ENCODE measurements at places on chromosomes 2 and 18.
A peak's percentile ranks its signal among the peaks of the same experiment; 100 is the strongest.

GRCh38 chr2:81481242-81481993 is 1176.9 kb upstream of the LRRTM1 start:
- DNase-seq = no peak

DNA sequence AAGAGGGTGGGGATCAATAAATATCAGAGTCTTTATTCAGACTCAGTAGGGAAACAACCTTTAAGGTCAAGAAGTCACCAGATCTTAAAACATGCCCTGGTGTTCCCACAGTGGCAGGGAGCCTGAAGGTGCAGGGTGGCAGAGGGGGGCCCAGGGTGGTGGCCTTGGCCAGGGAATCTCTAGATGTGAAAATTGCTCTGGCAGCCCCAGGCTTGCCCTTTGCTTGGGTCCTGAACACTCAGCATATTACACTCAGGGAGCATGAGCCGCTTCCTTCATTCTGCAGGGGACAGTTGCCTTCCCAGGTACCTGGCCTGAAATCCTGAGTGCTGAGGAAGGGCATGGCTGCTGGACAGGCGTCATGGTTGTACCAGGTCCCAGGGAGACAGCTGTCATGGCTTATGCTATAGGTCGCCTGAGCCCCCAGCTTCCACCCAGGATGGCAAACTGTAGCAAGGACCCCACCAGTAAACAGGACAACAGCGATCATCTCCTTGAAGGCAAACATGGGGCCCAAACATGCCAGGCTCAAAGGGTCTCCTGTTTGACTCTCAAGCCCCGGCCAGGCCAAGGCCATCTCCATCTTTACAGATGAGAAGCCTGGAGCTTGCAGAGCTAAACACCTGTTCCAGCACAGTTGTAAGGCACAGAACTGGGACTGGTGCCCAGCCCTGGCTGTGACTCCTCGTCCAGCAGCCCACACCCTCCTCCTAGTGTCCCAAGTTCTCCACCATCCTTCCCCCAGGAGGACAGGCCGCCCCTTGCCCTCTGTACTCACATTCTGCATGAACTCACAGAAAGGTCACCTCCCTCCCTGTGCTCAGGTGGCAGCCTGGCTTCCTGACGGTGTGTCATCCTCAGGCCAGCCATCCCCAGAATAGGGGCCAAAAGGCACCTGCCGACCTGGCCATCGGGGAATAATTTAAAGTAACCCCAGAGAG is 14.6 kb downstream of the ABCG8 start:
- no peak for DNase-seq

- DNase-seq = no peak
These were observed 600.6 kb upstream of the SALL3 start for GRCh38 chr18:78378983-78379382.

- no peak for DNase-seq
These were observed 95.9 kb upstream of the DLGAP1 start for GRCh38 chr18:4551001-4551360.

DNA sequence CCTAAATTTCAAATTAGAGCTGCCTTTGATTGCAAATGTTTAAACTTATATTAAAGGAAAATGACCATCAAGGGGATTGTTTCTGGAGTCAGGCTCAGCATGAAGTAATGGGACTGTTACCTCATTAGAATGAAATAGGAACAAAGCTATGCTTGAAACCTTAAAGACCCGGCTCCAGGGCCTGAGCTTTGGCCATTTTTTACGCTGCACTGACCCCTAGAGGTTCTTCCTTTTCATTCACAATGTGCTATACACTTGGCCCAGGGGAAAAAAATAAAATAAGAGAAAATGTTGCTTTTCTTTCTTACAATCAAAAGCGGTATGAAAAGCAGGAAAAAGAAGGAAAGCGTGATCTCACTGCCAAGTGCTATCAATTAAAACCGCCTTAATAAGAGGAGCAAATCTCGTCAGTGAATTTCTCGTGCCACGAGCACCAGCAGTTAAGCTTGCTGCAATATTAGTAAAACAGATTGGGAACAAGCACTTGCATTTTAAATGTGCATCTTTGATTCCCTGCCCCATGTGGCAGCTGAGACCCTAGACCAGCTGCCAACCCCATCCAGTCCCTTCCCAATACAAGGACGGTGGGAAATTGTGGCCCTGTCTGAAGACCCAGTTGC is 96.6 kb downstream of the MBD2 start:
- no peak for DNase-seq

- DNase-seq = no peak
These were observed 85.9 kb downstream of the HRH4 start for GRCh38 chr18:24546307-24546706.

- DNase-seq = no peak
These were observed 24.7 kb downstream of the COPS7B start for GRCh38 chr2:231810905-231811304.

GRCh38 chr18:840516-840915 is 28.5 kb upstream of the YES1 start:
- no peak for DNase-seq

DNA sequence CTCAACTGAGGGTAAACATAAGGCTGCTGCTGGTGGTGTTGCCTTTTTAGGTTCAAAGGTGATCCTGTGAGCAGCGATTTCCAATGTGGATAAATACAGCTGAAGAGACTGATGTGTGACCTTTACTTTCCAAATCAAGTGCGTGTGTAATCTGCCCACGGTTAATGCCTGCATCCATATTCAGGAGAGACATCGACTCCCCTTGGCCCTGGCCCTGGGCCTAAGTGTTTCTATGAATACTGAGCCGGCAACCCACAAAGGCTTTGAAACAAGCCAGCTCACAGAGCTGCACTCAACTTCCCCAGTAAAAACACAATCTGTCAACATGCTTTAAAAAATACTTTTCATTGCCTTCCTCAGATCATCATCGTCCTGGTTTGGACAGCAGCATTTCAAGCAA is 1026.6 kb downstream of the TMEM182 start:
- DNase-seq = no peak

- no peak for DNase-seq
These were observed 15.2 kb downstream of the CDKL4 start for GRCh38 chr2:39228413-39229209.

DNA sequence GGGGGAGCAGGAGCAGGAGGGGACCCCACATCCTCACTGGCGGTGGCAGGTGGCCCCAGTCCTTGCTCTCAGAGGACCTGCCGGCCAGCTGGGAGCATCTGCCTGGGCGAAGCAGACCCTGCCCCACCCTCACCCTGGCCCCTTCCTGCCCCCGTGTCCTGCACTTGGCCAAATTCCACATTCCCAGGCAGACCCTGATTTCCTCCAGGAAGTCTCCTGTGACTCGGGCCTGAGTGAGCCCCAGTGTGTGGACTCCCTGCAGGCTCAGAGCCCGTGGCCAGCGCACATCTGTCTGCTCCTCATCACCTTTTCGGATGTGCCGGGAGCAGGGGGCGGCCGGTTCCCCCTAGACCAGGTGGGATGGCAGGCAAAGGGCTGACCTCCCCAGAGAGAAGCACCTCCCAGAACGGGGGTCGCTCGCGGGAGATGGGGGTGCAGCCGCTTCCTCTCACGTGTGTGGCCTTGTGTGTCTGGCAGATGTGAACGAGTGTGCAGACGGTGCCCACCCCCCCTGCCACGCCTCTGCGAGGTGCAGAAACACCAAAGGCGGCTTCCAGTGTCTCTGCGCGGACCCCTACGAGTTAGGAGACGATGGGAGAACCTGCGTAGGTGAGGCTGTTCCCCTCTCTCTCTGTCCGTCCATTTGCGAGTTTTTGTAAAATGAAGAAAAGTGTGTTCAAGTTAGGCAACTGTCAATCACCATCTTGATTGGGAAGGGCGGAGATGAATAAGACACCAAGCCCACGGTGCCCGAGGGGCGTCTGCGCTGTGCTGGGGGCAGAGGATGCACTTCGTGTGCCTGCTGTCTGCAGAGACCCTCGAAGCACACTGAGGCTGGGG is 90.4 kb downstream of the TPO start:
- DNase-seq = no peak

- DNase-seq = no peak
These were observed 36.0 kb downstream of the ARHGEF4 start for GRCh38 chr2:130872741-130873125.

- peak; percentile 67 for DNase-seq
These were observed 125.7 kb downstream of the HDAC4 start for GRCh38 chr2:239275044-239275685.

DNA sequence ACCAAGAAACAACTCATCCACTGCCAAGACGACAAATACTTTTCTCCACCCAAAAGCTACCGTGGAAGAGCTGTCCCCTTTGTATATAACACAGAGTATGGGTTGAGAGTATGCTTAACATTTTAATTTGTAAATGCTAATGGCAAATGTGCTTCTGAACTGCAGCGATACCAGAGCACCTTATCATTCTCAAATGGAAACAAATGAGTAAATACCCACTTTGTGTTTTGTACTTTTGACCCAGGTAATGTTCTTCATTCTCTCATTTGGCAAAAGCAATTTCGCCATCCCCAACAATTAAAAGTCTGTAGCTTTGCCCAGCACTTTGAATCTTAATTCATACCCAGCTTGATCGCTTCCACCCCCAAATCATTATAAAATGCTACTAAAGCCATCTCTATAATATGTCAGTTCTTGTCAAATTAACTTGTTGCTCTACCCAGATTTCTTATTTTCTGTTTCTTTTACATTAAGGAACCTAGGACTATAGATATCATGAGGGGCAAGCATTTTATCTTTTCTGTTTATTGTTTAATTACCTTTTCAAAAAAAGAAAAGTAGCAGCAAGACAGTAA is 6.2 kb upstream of the POU3F3 start:
- no peak for DNase-seq

DNA sequence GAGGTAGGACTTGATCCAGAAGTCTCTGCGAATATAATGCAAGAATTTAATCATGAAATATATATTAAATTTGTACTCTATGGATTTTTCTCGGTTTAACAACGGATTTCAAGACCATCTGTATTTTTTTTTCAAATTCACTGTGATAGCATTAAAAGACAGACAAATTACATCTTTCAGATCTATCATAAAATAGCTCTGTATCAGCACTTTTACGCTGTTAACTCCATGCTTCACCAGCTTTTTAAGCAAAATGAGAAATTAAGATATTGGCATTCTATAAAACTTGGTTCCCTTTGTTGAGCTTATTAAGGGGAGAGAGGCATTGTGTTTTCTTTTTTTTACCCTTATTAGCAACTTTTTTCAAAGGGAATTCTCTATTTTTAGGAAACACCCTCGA is 1377.6 kb upstream of the NXPH2 start:
- DNase-seq = no peak

DNA sequence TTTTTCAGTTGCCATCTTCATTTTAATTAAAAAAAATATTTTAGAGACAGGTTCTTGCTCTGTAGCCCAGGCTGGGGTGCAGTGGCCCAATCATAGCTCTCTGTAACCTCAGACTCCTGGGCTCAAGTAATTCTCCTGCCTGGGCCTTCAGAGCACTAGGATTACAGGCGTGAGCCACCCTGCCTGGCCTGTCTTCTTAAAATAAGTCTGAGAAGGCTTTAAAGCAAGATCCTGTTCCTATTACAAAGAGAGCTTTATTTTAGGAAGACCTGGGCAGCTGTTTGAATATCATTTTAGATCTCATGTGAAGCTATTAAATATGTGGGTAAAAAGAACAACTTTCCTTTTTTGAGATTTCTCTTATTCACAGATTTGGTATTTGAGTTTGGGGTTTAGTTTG is 1.5 kb downstream of the FAM228A start:
- DNase-seq = no peak

DNA sequence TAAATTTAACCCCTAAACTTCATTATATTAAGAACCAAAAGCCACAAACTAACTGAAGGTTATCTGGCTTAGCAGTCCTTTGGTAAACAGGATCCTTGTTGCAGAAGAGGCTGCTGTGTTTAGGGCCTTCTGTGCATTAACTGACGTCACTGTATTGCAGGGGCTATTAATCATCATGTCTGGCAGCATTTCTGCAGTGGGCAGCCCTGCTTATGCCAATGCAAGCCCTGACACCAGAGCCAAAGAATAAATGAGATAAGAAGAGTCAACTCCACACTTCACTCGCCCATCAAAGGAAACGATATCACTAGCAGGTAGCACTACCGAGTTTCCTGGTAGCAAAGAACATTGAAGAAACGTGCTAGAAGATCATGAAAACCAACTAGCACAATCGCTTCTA is 110.6 kb downstream of the PLEKHM3 start:
- no peak for DNase-seq

- no peak for DNase-seq
These were observed 2.2 kb downstream of the CBLN2 start for GRCh38 chr18:72541871-72542332.

GRCh38 chr18:27839141-27839540 is 337.8 kb downstream of the CDH2 start:
- DNase-seq = no peak

DNA sequence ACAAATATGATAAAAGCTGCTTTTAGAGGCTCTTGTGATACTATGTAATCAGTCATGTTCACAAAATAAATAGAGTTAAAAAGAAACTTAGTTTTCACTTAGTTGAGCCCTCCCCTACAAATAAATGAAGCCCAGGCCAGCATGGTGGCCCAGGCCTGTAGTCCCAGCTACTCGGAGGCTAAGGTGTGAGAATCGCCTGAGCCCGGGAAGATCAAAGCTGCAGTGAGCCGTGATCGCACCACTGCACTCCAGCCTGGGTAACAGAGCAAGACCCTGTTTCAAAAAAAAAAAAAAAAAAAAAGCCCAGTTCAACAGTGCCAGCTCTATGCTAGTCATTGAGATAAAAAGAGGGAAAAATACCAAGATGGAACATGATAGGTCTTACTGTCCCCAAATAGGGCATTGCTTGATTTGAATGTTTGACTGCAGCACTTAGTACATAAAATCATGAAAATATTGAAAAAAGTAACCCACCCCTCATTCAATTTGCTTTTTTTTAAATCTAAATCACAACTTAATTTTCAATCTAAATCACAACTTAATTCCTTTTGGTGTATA is 1.5 kb downstream of the ASNSD1 start:
- DNase-seq = no peak

DNA sequence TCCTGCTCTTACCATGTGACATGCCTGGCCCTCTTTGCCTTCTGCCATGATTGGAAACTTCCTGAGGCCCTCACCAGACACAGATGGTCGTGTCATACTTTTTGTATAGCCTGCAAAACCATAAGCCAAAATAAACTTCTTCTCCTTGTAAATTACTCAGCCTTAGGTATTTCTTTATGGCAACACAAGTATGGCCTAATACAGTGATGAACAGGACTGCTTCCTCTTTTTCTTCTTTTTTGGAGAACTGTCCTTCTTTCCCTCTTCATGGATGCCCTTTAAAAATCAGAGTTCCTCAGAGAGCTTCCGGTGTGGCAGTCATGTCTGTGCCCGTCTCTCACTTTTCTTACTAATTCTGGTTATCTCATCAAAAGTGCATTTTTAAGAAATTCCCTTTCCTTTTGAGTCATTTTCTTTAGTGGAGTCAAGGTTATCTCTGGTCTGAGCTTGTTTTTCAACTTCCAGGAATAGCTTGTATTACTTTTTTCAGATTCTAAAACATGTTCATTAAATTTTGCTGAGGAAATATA is 9.2 kb upstream of the IL1A start:
- DNase-seq = no peak

- DNase-seq = no peak
These were observed 955.2 kb upstream of the CELF4 start for GRCh38 chr18:38520786-38521185.

- peak; percentile 76 for DNase-seq
These were observed 4.4 kb downstream of the ANKRD23 start for GRCh38 chr2:96839293-96839874.
